Myometrial cell (primary cell): ENCODE measurements at places on chromosomes 2 and 18. TPM values are rescaled to one million over a fixed set of nuclear protein-coding genes. Genes with fewer than 3 reads are reported as not detected.

Gene CIB4
- total RNA-seq, result not detected in 2 replicates

Gene CHRNG
- not detected in 2 replicates for total RNA-seq

Gene AQP4
- total RNA-seq, result not detected in 2 replicates

Gene EMILIN1
- total RNA-seq, result 397 and 406 TPM in 2 replicates

Gene ACOXL
- total RNA-seq, result not detected in 2 replicates

Gene IL36G
- not detected in 2 replicates for total RNA-seq

Gene DSEL
- 15.9 and 16.7 TPM in 2 replicates for total RNA-seq

Gene NEURL3
- not detected in 2 replicates for total RNA-seq
